CMK (cell line): ENCODE measurements at places on chromosomes 11 and 22.

GRCh38 chr22:42326801-42327200 lies 56.3 kb upstream of the TCF20 start:
- DNase-seq: no peak

DNA sequence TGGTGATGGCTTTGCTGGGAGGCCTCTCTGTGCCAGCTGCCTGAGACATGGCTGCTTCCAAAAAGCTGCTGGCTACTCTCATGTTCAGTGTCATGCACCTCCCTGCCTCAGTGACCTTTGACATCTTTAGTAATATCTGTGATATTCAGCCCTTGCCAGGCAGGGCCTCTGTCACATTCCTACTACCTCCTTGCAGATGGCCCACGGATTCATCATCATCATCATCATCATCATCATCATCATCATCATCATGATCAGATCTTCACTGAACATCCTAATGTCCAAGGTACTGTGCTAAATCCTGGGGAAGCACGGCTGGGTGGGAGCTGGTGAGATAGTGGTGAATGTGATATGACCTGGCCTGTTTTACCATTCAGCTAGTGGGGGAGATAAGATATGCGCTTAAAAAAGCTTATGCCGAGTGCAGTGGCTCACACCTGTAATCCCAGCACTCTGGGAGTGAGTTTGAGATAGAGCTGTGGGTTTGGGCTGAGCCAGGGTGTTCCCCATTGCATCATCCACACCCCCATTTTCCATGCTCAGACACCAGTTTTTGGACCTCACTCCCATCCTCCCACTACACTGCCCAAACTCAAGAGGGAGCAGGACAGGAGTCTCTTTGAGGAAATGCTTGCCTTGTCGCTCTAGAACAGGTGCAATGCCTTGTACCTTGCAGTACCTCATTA lies 17.1 kb upstream of the TMPRSS13 start:
- DNase-seq: no peak

- no peak for DNase-seq
Measured at GRCh38 chr11:32891657-32892354, 805 bp upstream of the QSER1 start.

DNA sequence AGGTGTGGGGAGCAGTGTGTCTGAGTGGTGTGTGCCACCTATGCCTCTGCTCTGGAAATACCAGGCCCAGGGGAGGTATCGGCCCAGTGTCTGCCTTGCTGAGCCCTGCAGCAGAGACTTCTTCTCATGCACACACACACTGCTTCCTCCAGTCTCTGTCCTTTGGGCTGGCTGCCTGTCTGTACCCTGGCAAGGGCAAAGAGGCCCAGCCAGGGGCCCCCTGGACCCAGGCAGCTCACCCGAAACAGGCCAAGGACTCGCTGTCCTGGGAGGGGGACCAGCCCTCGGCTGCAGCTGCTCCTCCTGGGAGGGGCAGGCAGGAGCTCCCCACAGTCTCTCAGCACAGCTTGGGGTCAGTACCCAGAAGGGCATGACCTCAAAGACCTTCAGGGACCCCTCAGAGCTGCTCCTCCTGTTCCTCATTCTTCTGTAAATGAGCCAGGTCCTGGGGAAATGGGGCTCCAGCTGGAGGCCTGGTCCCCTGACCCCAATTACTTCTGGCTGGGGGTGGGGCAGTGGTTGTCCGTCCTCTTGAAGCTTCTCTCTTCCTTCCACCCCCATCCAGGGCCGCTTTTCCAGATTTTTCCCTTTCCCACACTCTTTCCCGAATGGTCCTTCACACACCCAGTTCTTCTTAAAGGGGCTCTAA lies 24.5 kb upstream of the ALX4 start:
- no peak for DNase-seq

DNA sequence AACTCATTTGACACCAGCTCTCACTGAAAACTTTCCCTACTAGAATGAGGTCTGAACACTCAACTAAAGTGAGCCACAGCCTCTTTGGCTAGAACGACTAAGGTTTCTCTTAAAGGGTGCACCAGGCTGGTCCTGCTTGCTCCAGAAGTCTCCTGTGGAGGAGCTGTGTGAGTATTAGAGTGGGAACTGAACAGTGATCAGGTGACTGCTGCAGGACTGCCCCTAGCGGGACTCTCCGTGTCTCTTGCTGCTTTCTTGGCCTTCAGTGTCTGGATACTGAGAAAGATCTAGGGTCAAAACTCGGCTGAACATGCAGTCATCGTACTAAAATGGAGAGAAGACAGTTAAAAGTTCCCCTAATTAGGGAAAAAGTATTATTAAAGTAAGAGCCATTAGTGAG lies 34.6 kb downstream of the FAM118A start:
- no peak for DNase-seq
